ENCODE measurements at places on chromosomes 5 and 9. TPM values are rescaled to one million over a fixed set of nuclear protein-coding genes. Genes with fewer than 3 reads are reported as not detected.

PDCD1LG2 gene
- 2.0 TPM for total RNA-seq

FOXD1 gene
- 0.25 TPM for total RNA-seq

GALNT12 gene
- total RNA-seq: 2.3 TPM

NME5 gene
- not detected for total RNA-seq

GRCh38 chr5:171846323-171846722 is 60.7 kb downstream of the SMIM23 start:
- no peaks in the 10 kb centered on the region for H3K4me1 ChIP-seq
- no peak overlapping the region for H3K27ac ChIP-seq
- H3K27me3 ChIP-seq: no peaks in the 10 kb centered on the region

- no peaks in the 10 kb centered on the region for H3K27me3 ChIP-seq
- no peak for DNase-seq
- H3K4me3 ChIP-seq: no peak overlapping the region
- H3K27ac ChIP-seq: no peak overlapping the region
Observed at GRCh38 chr9:23747088-23748075, 78.7 kb downstream of the ELAVL2 start.

GRCh38 chr5:160537940-160538339 is 116.3 kb downstream of the PTTG1 start:
- no peak overlapping the region for H3K27ac ChIP-seq
- H3K36me3 ChIP-seq: peaks cover 2% of the 10 kb centered on the region
- H3K27me3 ChIP-seq: no peaks in the 10 kb centered on the region

- H3K27ac ChIP-seq: no peak overlapping the region
- DNase-seq: no peak
- no peaks in the 10 kb centered on the region for H3K36me3 ChIP-seq
- H3K4me3 ChIP-seq: no peak overlapping the region
Observed at GRCh38 chr5:139062910-139063663, 135.1 kb downstream of the SIL1 start.

GRCh38 chr9:133578524-133579441 is 30.4 kb downstream of the FAM163B start:
- no peaks in the 10 kb centered on the region for H3K36me3 ChIP-seq
- no peaks in the 10 kb centered on the region for H3K4me1 ChIP-seq
- H3K4me3 ChIP-seq: no peak overlapping the region
- no peak for DNase-seq
- H3K27me3 ChIP-seq: peaks cover 22% of the 10 kb centered on the region

DNA sequence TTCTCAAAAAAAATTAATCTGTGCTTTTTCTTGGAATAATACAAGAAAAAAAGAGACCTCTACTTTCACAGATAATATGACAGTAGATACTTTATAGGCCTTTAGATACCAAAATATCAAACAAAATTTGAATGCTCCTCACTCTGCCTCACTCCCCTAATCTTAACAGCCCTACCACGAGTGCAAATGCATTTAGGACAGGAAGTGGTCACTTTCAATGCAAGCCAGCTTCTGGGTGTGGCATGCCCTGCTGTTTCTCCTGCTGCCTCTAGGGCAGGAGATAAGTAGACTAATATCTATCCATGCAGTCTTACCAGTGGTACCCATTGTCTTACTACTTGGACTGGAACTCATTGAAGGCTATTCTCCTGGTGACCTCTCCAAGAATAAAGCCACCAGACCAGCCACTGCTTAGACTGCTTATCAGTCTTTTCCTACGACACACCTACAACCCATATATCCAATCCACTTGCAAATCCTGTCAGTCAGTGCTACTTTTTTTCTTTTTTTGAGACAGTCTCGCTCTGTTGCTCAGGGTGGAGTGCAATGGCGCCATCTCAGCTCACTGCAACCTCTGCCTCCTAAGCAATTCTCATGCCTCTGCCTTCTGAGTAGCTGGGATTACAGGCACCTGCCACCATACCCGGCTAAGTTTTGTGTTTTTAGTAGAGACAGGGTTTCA is 23.0 kb downstream of the FRRS1L start:
- peak; percentile 16 for DNase-seq
- no peak overlapping the region for H3K27ac ChIP-seq
- H3K27me3 ChIP-seq: peaks cover 28% of the 10 kb centered on the region

- DNase-seq: no peak
- no peaks in the 10 kb centered on the region for H3K36me3 ChIP-seq
- H3K27ac ChIP-seq: no peak overlapping the region
- H3K27me3 ChIP-seq: no peaks in the 10 kb centered on the region
- H3K4me1 ChIP-seq: no peaks in the 10 kb centered on the region
- no peak overlapping the region for H3K4me3 ChIP-seq
Observed at GRCh38 chr9:108467653-108468324, 388.0 kb downstream of the ACTL7B start.

- DNase-seq: no peak
- H3K27ac ChIP-seq: no peak overlapping the region
- H3K4me1 ChIP-seq: no peaks in the 10 kb centered on the region
- H3K4me3 ChIP-seq: no peak overlapping the region
- H3K27me3 ChIP-seq: no peaks in the 10 kb centered on the region
- H3K36me3 ChIP-seq: no peaks in the 10 kb centered on the region
Observed at GRCh38 chr5:37532976-37533740, 154.0 kb downstream of the WDR70 start.

DNA sequence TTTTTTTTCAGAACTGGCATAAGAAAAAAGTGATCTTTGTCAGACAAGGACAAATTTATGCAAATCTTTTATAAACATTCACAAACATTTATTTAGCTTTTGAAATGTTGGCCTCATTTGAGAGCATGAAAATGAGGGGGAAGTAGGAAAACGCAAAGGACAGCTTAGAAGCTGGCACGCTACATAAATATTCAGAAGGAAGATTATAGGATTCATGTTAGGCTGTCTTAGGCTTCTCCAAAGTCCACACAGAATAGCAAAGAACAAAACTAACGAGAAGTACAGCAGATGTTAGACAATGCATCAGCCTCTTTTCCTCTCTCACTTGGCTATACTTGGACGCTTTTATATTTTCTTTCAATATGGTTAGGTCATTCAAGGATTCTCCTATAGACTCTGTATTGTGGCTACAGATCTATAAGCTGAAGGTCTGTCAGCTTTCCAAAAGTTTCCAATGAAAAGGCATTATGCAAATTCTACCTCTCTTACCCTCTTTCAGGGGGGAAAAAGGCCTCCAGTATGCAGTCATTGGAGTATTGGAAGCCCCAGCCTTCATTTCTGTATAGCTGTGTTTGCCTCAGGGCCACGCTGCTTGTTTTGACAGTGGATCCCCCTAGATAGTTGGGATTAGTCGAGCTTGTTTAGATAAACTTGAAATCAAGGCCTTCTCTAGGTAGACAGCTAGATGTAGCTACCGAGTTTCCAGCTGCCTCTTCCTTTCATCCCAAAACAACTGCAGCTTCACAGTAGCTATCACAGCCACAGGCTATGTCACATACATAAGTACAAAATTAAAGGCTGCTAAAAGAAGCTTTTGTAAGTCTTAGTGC is 153.0 kb downstream of the DENND1A start:
- H3K36me3 ChIP-seq: no peaks in the 10 kb centered on the region
- H3K4me1 ChIP-seq: peaks cover 3% of the 10 kb centered on the region
- no peak overlapping the region for H3K27ac ChIP-seq

GRCh38 chr5:55645304-55645703 is 66.8 kb downstream of the SLC38A9 start:
- H3K27ac ChIP-seq: no peak overlapping the region
- DNase-seq: no peak
- H3K36me3 ChIP-seq: peaks cover 54% of the 10 kb centered on the region
- H3K4me1 ChIP-seq: peaks cover 16% of the 10 kb centered on the region

DNA sequence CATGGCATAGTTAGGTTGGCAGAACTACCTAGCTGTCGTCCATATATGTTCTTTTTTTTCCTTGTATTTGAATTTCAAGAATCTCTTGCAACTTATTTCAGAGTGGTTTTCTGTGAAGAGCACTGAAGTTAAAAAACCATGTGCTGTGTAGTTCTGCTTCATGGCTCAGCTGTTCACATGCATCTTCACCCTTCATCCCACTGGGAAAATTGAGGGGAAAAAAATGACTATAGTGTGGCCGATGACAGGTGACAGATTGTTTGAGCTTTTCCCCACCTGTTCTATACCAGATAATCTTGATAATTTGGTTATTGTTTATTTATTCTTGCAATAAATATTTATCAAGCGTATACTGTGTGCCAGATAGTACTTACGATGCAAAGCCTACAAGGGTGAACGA is 77.8 kb downstream of the AOPEP start:
- no peak overlapping the region for H3K27ac ChIP-seq
- H3K4me3 ChIP-seq: no peak overlapping the region
- peaks cover 2% of the 10 kb centered on the region for H3K27me3 ChIP-seq
- DNase-seq: no peak
- H3K36me3 ChIP-seq: peaks cover 17% of the 10 kb centered on the region
- H3K4me1 ChIP-seq: peaks cover 22% of the 10 kb centered on the region

GRCh38 chr5:14588145-14588544 is 6.6 kb downstream of the OTULINL start:
- H3K27me3 ChIP-seq: no peaks in the 10 kb centered on the region
- H3K4me3 ChIP-seq: no peak overlapping the region
- H3K36me3 ChIP-seq: peaks cover 49% of the 10 kb centered on the region
- no peak overlapping the region for H3K27ac ChIP-seq

DNA sequence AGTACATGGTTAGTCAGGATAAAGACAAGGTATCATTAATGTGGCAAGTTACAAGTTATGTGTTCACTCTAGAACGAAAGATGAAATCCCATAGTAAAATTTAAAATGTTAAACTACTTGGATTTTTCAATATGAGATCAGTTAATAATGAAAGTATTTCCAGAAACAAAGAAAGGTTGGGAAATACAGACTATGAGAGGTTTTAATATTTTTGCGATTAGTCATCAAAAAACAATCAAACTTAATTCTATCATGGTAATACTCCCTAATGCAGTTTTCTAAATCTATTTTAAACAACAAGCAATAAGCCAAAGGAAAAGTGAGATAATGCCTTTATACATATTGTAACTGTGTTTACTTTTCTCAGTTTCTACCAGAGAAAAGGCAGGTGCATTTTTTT is 10.6 kb downstream of the CDH12 start:
- no peaks in the 10 kb centered on the region for H3K4me1 ChIP-seq
- no peak overlapping the region for H3K4me3 ChIP-seq
- H3K36me3 ChIP-seq: no peaks in the 10 kb centered on the region
- H3K27me3 ChIP-seq: no peaks in the 10 kb centered on the region
- H3K27ac ChIP-seq: no peak overlapping the region

DNA sequence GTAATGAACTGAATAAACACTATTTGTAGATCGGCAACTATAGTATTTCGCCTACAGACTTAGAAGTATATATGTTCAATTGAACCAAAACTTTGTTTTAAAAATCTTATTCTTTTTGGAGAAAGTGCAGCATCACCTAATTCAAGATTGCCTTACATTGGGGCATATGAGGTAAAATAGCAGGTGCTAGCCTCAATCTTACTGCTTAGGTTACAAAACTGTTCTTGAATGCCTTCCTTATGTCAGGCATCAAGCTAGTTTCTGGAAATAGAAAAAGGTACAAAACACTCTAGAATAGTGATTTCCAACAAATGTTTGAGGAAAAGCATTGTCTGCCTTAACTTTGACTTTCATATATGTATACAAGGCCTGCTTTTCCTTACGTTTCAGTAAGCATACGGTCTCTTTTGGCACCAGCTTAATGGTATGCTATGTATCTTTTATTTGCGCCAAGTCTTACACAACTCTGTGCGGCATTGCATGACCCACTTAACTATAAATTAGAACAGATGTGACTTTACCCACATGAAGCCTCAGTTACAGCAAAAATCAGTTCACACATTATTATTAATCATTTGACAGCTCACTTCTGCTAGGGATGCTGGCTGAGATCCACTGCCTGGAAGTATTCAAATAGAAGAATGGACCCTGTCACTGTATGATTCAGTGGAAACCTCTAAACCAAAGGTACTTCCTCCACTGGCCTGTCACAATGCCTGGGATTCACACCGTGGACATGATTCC is 174.1 kb downstream of the PRELID2 start:
- no peaks in the 10 kb centered on the region for H3K36me3 ChIP-seq
- no peaks in the 10 kb centered on the region for H3K4me1 ChIP-seq
- DNase-seq: no peak
- no peaks in the 10 kb centered on the region for H3K27me3 ChIP-seq

GRCh38 chr5:168531987-168532864 is 3.1 kb downstream of the FBLL1 start:
- no peak overlapping the region for H3K4me3 ChIP-seq
- H3K36me3 ChIP-seq: no peaks in the 10 kb centered on the region
- DNase-seq: no peak
- H3K27ac ChIP-seq: no peak overlapping the region
- peaks cover 8% of the 10 kb centered on the region for H3K4me1 ChIP-seq

DNA sequence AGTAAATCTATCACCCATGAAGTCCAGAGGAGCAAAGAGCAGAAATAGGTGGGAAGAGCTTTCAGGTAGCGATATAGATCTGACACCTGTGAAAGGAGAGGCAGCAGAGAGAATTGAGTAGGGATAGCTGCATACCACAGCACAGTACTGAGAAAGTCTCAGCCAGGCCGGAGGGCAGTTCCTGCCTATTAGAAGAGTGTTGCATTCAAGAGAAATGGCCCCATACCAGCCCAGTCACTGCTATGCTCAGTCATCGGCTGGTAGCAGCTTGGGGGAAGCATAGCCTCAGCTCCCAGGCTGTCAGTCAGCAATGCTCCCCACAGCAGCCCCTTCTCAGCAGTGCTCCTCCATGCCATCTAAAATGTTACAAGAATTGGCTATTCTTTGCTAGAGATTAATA is 285.1 kb upstream of the CDH6 start:
- no peaks in the 10 kb centered on the region for H3K36me3 ChIP-seq
- H3K4me3 ChIP-seq: no peak overlapping the region
- no peaks in the 10 kb centered on the region for H3K27me3 ChIP-seq
- no peak overlapping the region for H3K27ac ChIP-seq
- no peaks in the 10 kb centered on the region for H3K4me1 ChIP-seq

DNA sequence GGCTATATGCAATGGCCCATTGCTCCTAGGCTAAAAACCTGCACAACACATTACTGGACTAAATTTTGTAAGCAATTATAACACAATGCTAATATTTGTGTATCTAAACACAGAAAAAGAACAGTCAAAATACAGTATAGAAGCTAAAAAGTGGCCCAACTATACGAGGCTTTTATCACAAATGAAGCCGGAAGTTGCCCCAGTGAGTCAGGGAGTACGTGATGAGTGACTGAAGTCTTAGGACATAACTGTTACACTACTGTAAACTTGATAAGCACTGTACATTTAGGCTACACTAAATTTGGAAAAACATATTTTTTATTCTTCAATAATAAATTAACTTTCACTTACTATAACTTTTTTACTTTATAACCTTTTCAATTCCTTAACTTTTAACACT is 105.2 kb upstream of the PRR16 start:
- H3K4me3 ChIP-seq: no peak overlapping the region
- H3K27me3 ChIP-seq: no peaks in the 10 kb centered on the region
- no peak for DNase-seq
- no peaks in the 10 kb centered on the region for H3K4me1 ChIP-seq

DNA sequence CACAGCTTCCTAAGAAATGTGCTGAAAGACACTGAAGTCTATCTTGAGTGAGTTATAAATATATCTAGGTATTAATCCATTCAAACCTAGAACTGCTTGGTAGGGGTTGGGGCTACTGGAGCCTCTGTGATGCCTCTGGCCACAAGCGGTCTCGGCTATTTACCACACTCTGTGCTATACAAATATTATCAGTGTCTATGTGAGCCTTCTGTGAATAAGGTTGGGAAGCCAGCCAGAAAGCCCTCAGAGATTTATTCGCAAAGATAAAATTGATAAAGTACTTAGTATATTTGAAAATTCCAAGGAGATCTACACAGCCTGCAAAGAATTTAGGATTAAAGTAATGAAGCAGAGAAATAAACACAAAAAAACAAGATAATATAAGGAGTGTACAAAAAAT is 41.4 kb downstream of the LIFR start:
- no peaks in the 10 kb centered on the region for H3K36me3 ChIP-seq
- no peak overlapping the region for H3K4me3 ChIP-seq
- no peaks in the 10 kb centered on the region for H3K4me1 ChIP-seq

Data from activated T-helper 2 cell treated with anti-CD3 and anti-CD28 coated beads, Interferon-gamma antibody, Interleukin-2, Interleukin-4, amounts not matched to agents 10 μg/mL and 5 μg/mL and 100 μg/mL, durations not matched to agents 14 hours and 24 hours and 36 hours (primary cell).